Tongue (tissue), 3 donors: ENCODE measurements at places on chromosomes 7 and 10.

GRCh38 chr7:80379034-80379982 lies 132.6 kb downstream of the GNAT3 start:
- peak; percentile 14 for DNase-seq

- peak; percentile 92 for DNase-seq
These were observed 129.3 kb downstream of the PKD1L1 start for GRCh38 chr7:47818796-47819606.

- DNase-seq, result no peak
These were observed 3.4 kb upstream of the CYP2E1 start for GRCh38 chr10:133523631-133524203.

GRCh38 chr10:77149001-77149400 lies 488.6 kb downstream of the KCNMA1 start:
- DNase-seq, result no peak

GRCh38 chr7:88089561-88089960 lies 130.3 kb downstream of the SRI start:
- no peak for DNase-seq

DNA sequence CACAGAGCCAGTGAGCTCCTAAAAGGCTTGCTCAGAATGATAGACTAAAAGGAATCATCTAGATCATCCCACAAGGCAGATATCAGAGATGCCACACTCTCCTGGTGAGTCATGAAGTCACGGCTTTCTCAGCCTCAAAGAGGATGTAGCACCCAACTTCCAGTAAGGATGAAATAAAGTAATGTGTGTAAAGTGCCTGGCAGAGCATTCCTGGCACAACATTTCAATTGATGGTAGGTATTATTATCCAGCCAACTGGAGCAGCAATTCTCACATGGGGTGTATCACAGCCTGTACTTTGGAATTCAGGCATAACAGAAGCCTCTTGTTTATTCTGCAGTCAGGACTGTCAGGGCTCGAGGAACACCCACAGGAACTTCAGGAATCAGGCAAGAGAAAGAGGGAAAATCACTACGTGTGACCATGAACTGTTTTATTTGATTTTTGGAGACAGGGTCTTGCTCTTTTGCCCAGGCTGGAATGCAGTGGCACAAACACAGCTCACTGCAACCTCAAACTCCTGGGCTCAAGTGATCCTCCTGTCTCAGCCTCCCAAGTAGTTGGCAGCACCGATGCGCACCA lies 5.3 kb upstream of the NAT16 start:
- no peak for DNase-seq

GRCh38 chr7:82049891-82050533 lies 280.2 kb upstream of the HGF start:
- DNase-seq, result peak; percentile 16

- no peak for DNase-seq
These were observed 396.2 kb upstream of the IGFBP3 start for GRCh38 chr7:46317256-46317655.

GRCh38 chr10:77195101-77195500 lies 442.5 kb downstream of the KCNMA1 start:
- DNase-seq, result no peak
